Fibroblast of pulmonary artery (primary cell): ENCODE measurements at places on chromosomes 2 and 18.

DNA sequence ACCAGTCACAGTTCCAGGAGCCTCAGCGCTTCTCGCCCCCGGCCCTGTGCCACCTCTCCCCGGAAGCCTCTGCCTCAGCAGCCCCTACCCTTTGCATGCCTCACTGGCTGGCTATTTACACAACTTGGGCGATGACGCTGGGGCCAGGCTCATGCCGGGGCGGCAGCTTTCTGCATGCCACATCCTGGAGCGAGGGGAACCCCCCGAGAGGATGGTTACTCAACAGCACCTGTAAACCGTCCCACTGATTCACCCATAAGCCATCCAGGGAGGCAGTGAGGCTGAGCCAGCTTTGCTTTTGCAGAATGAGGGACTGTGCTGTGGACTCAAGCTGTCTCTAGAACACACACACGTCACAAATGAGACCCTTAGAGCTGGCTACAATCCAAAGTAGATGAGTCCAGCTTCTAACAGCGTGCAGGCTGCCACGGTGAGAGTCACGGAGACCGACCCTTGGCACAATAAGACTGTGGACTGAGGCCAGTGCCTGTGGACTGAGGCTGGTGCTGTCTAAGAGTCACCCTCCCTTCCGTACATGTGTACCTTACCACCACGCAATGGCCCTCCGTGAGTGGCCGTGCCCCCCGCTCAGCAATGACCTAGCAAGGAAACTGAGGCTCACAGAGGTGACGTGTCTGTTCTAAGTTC lies 45.6 kb upstream of the ODC1 start:
- DNase-seq, result peak; percentile 37

DNA sequence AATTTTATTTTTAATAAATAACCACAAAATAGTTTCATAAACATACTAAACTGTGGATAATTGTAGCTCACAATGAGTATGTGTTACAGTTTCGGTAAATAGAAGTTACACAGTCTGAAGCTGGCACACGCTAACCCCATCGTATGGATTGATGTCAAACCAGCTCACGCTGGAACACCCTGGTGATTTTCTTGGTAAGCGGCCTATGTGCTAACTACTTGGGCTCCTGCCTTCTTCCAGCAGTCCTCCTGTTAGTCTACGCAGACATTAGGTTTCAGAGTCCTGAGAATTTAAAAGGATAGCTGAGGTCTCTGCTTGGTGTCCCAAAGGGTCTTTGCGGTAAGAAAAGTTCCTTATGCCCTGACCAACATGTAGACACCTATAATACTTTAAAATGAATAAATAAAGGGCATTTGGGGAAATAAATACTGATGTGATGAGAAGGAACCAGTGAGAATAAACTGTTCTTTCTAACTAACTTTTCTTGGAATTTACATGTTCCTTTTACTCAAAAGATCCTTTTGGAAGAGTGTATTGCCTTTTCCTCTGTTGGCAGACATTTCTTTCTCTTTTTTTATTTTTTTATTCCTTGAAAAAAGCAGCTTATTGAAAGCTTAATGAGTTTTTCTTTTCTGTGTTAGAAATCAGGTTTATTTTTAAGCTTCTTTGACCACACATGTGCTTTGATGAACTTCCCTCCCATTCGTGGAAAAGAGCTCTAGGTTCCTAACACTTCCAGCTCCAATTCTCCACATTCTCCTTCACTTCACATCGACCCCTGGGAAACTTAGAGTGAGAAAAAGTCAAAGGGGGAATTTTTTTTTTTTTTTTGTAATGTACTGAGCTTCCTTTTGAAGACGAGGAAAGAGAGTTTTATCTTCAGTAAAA lies 322.2 kb downstream of the IRS1 start:
- DNase-seq, result no peak

DNA sequence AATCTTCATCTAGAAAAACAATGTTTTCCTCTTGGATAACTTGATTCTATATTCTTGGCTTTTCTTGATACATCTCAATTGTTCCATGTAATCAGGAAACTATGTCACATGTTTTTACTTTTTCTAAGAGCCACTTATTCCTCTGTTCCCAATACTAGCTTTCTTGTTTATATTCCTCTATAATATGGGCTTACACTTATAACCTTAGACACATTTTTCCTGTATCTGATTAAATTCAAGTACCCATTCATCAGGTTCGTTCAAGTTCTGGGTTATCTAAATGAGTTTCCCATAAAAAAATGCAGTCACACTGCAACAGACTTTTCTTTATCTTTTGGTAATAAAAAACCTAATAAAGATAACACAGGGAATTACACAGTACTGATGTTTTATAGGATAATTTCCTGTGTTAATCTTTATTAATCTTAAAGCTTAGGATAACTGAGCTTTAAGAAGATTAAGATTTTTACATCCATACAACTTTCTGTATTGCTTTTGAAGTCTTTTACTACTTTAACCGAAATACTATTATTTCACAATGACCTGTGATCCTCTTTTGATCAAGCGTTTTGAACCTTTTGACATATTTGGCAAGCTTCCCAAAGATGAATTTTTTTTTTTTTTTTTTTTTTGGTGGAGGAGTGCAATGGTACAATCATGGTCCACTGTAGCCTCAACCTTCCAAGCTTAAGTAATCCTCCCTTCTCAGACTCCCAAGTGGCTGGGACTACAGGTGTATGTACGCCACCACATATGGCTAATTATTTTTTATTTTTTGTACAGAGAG lies 44.3 kb upstream of the C2orf66 start:
- DNase-seq, result no peak

- DNase-seq, result peak; percentile 6
Measured at GRCh38 chr2:214604861-214605260, 194.0 kb downstream of the VWC2L start.

- peak; percentile 64 for DNase-seq
Measured at GRCh38 chr18:57698571-57699276, 77.1 kb upstream of the NARS1 start.

GRCh38 chr2:162245061-162245460 lies 1.8 kb upstream of the FAP start:
- DNase-seq, result no peak

DNA sequence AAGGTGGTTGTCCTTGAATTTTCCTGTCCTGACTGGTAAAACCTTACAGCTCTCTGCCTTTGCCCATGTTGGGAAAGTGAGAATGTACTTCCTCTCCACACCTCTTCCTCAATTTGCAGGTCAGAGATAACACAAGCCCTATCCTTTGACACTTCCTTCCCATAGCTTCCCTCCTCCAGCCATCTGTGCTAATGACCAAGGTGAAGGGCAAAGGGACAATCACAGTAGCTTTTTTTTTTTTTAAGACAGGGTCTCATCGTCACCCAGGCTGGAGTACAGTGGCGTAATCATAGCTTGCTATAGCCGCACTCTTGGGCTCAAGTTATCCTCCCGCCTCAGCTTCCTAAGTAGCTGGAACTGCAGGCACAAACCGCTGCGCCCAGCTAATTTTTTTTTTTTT lies 24.3 kb upstream of the STPG4 start:
- no peak for DNase-seq

- DNase-seq, result peak; percentile 73
Measured at GRCh38 chr18:7617738-7618422, 50.8 kb downstream of the PTPRM start.

DNA sequence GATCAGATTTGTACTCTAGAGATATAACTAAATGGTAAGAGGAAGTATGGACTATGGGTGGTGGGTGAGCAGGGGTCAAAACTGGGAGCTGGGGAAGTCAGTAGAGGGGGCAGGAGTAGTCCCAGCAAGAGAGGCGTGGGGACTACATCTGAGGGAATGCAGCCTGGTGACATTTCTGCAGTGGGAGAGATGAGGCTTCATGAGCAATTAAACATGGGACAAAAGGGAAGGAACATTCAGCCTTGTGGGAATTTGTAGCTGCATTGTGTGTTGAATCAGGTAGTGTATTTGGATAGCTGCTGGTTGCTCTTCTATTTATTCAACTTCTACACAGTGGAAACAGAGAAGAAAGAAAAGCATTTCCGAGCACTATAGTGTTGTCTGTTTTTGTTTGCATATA lies 3.6 kb downstream of the CNOT11 start:
- DNase-seq, result no peak

DNA sequence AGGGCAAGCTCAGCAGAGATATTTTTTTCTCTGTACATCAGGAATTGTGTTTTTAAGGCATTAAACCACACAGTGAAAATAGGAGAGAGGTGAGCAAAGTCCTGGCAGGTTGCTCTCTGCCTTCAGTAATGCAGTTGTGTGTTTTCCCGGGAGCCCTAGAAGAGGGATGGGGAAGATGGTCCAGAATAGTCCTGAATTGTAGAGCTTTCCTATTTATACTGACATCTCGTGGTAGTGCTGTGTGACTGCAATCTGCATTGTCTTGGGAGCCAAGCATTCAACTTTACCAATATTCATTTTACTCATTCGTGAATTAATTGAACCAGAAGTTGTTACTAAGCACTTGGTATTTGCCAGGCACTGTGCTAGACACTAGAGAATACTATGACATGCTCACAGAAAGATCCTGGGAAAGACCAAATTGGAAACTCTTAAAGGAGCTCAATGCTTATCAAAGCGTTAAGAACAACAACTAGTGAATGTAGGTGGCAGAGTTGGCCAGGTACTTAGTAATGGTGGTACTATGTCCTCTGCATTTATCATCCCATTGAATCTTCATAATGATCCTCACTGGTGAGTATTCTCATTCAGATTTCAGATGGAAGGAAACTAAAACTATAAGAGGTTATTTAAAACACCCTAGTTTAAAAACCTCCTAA lies 214.6 kb downstream of the TRIB2 start:
- DNase-seq, result peak; percentile 80

DNA sequence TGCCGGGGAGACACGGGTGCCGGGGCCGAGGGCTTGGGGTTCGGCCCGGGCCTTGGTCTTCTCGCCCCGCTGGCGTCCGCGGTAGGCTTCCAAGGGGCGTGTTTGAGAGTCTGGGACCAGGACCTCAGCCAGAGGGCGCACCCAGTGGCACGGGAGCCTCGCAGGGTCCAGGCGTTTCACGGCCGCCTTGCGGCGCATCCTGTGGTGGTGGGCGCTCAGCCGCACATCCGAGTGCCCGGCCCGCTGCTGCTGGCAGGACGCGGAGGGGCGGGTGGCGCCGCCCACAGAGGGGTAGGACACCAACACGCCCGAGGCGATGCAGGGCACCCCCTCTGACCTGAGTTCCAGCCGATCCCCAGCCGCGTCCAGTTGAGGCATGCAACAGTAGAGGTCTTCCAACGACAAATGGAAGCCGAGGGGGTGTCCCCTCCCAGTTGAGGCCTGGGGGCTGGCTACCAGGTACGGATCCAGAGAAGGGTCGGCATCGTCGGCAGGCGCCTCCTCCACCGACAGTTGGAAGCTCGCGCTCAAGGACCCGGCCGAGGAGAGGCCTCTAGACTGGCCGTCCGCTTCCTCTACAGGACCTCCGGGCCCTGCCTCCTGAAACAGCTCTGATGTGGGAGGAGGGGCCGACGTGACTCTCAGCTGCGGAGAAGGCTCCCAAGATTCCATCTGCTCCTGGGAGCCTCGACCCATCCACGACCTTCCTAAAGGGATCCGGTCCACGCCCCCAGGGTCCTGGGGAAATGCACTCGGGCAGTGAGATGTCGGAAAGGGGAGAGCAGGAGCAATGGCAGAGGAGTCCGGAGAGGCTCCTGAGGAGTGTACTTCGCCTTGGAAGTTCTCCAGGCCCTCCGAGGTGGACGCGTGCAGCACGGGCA lies 6.3 kb downstream of the C2orf81 start:
- DNase-seq, result no peak

- no peak for DNase-seq
Measured at GRCh38 chr2:205770577-205770976, 88.3 kb downstream of the NRP2 start.

- DNase-seq, result peak; percentile 88
Measured at GRCh38 chr2:20141056-20141762, 83.7 kb downstream of the SDC1 start.

GRCh38 chr2:121527009-121527682 lies 3.5 kb upstream of the RNU4ATAC start:
- peak; percentile 53 for DNase-seq

- no peak for DNase-seq
Measured at GRCh38 chr18:1464444-1465217, 560.0 kb downstream of the ADCYAP1 start.

DNA sequence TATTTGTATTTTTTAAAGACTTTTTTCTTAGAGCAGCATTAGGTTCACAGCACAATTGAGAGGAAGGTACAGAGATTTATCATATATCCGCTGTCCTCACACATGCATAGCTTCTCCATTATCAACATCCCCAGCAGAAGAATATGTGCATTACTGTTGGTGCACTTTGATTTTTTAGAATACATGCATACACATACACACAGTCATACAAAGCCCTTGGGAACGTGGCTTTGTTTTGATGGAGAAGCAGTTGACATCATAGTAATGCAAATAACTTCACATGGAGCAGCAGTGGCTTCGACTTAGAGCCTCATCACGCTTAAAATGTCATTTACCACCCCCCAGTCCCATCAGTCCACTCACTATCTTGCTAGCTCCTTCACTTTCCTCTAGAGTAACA lies 26.5 kb downstream of the CYP26B1 start:
- DNase-seq, result no peak

DNA sequence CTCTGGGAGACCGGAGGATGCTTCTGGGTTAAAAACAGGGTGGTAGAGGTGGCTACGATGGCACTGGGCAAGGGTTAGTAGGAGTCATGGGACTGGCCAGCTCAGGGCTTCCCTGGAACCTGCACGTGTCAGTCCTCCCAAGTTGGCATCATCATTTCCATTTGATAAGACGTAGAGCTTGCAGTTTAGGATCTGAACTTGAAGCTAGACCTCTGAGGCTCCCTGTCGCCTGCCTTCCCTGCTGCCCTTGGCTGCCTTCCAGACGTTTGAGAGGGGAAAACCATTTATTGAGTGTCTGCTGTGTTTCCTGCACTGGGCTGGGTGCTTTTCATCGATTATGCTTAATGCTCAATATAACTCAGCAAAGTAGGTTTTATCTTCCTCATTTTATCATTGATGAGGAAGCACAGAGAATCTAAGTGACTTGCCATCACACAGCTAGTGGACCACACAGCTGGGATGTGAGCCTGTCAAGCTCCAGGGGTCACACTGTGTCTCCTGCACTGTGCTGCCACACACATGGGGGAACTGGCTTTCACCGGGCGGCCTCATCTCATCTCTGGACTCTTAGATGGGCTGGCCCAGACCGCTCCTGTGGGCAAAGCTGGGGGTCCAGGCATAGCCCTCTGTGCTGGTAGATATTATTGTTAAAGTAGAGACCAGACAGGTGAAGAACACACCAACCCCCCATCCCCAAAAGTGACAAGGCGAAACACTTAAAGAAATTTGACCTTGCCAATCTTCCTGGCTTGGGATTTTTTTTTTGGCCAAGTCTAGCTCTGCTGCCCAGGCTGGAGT lies 7.8 kb downstream of the NT5DC4 start:
- no peak for DNase-seq
